ENCODE measurements at places on chromosomes 5 and 9. TPM values are rescaled to one million over a fixed set of nuclear protein-coding genes. Genes with fewer than 3 reads are reported as not detected.

DNA sequence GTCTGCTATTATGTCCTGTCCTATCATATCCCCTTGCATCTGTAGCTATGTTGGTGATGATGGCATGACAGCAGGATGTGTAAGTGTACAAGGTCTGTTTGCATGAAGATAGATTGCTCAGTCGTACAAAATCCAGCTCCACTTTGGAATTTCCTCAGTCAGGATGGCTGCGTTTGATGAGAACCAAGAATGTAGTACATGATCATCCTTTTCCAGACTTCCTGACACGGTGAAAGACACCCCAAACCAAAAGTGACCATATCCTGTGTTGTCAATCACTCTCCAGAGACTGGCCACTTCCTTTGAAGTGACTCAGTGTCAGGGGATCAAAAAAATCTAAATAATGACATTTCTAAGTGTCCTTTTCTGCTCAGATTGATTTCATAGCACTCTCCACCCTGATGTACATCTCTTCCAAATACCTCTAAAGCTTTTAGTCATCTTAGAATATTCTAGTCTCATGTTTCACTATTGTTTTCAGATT is 213.4 kb downstream of the PLK2 start:
- DNase-seq: no peak
- no peaks in the 10 kb centered on the region for H3K27me3 ChIP-seq
- H3K27ac ChIP-seq: no peak overlapping the region
- H3K36me3 ChIP-seq: no peaks in the 10 kb centered on the region
- H3K4me3 ChIP-seq: no peak overlapping the region

- H3K27ac ChIP-seq: no peak overlapping the region
- H3K4me3 ChIP-seq: no peak overlapping the region
- H3K27me3 ChIP-seq: no peaks in the 10 kb centered on the region
- no peaks in the 10 kb centered on the region for H3K4me1 ChIP-seq
- DNase-seq: no peak
Observed at GRCh38 chr5:86917117-86917579, 299.4 kb downstream of the COX7C start.

DNA sequence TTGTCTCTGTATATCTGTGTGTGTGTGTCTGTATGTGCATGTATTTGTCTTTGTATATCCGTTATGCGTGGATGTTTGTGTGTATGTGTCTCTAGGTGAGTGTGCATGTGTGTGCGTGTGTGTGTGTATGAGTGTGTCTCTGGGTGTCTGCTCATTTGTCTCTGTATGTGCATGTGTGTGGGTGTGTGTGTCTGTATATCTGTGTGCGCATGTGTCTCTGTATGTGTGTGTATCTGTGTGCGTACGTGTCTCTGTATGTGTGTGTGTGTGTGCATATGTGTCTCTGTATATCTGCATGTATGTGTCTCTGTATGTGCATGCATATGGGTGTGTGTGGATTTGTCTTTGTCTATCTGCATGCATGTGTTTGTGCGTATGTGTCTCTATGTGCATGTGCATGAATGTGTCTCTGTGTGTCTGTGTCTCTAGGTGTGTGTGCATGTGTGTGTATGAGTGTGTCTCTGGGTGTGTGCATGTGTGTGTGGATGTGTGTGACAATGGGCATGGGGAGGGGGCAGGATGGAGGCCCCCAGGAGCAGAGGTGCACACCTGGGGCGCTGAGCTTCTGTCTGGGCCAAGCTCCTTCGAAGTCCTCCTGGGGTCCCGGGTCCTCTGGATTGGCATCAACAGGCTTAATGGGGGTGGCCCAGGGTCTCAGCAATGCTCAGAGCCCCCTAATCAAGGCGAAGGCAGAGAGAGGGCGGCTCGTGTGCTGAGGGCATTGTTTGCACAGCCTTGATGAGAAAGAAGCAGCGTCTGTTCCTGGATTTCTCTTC is 373.4 kb upstream of the IRX4 start:
- no peak overlapping the region for H3K27ac ChIP-seq
- H3K27me3 ChIP-seq: no peaks in the 10 kb centered on the region
- H3K4me1 ChIP-seq: no peaks in the 10 kb centered on the region
- DNase-seq: no peak
- H3K4me3 ChIP-seq: no peak overlapping the region

DNA sequence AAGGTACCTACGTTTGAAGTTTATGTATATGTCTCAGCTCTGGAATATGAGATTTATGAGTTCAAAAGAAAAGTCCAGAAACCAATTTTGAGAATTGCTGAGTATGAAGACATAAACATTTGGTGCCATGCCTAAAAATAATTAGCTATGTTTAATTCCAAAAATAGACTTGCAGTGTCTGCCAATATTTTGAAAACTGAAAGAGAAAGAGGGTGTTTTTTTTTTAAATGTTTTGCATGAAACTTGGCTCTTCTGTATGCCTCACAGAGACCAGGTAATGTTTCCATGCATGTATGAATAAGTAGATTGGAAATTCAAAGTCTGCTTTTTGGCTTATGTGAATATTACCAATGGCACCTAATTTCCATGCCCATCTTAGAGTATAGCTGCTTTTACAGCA is 634.4 kb upstream of the C9orf72 start:
- H3K27ac ChIP-seq: no peak overlapping the region
- H3K36me3 ChIP-seq: no peaks in the 10 kb centered on the region
- no peak overlapping the region for H3K4me3 ChIP-seq
- no peaks in the 10 kb centered on the region for H3K4me1 ChIP-seq

DNA sequence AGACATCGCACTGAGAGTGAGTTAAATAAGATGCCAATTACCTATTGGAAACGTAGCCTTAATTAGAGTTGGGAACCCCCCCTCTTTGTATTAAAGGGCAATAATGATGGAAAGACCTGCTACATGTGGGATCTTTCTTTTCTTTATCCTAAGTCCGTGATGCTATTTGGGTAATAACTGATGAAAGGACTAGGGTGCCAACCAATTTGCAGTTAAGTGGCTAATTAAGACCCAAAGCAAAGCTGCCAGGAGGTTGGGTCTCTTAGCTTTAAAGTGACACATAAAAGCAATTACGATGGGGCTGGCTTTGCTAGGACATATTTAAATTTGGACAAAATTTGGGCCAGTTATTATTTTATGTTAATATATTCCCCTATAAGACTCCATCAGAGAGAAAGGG is 728.8 kb downstream of the NR2F1-AS1 start:
- no peak overlapping the region for H3K27ac ChIP-seq
- H3K4me3 ChIP-seq: no peak overlapping the region
- no peaks in the 10 kb centered on the region for H3K36me3 ChIP-seq
- DNase-seq: no peak
- H3K4me1 ChIP-seq: no peaks in the 10 kb centered on the region

- DNase-seq: no peak
- no peaks in the 10 kb centered on the region for H3K27me3 ChIP-seq
- H3K36me3 ChIP-seq: no peaks in the 10 kb centered on the region
- H3K27ac ChIP-seq: no peak overlapping the region
- no peaks in the 10 kb centered on the region for H3K4me1 ChIP-seq
Observed at GRCh38 chr9:72928042-72928507, 24.8 kb downstream of the ALDH1A1 start.

GRCh38 chr5:97245386-97245785 is 62.3 kb upstream of the RIOK2 start:
- no peak overlapping the region for H3K4me3 ChIP-seq
- no peak for DNase-seq
- no peaks in the 10 kb centered on the region for H3K4me1 ChIP-seq
- no peak overlapping the region for H3K27ac ChIP-seq
- H3K27me3 ChIP-seq: no peaks in the 10 kb centered on the region

GRCh38 chr9:89071591-89071990 is 80.3 kb downstream of the S1PR3 start:
- no peaks in the 10 kb centered on the region for H3K4me1 ChIP-seq
- no peak overlapping the region for H3K4me3 ChIP-seq
- H3K36me3 ChIP-seq: no peaks in the 10 kb centered on the region
- DNase-seq: no peak

The GPX8 gene
- 32.6 TPM for total RNA-seq

The RASEF gene
- total RNA-seq: 1.3 TPM

The MEIKIN gene
- total RNA-seq: not detected

The GGTA1 gene
- 0.38 TPM for total RNA-seq

The TMEM215 gene
- total RNA-seq: not detected

The PCDHA1 gene
- not detected for total RNA-seq

The PLCXD3 gene
- total RNA-seq: 36.7 TPM

The PCDHGA2 gene
- 11.7 TPM for total RNA-seq

The TAF11L6 gene
- not detected for total RNA-seq

The ARL14EPL gene
- total RNA-seq: not detected

The LAMC3 gene
- total RNA-seq: 5.7 TPM

The HTR4 gene
- total RNA-seq: 0.11 TPM
